ENCODE measurements at places on chromosomes 4 and X.

GRCh38 chrX:38347136-38347535, 5.3 kb upstream of the OTC start:
- DNase-seq = no peak

- no peak for DNase-seq
Measured at GRCh38 chr4:152165846-152166245, 370.0 kb downstream of the FBXW7 start.

DNA sequence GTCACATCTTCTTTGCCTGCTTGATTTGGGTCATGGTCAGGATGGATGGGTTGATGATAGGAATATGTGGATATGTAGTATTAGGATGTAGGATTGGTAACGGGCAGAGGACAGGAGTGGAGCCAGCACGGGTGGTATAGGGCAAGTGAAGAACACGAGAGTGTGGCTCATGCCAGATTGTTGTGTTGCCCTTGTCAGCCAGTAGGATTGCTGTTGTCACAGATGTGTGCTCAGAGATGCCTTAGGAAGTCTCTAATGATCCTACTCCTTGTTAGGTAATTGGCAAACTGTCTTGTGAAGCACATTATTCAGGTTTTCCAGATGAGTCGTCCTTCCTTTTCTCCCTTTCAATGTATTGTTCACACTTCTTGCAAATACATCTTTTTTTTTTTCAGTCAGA, 5.5 kb downstream of the ATP10D start:
- DNase-seq = no peak

GRCh38 chr4:32087211-32087610, 1367.0 kb downstream of the PCDH7 start:
- no peak for DNase-seq

- DNase-seq = no peak
Measured at GRCh38 chrX:120205816-120206753, 44.5 kb upstream of the ZBTB33 start.

DNA sequence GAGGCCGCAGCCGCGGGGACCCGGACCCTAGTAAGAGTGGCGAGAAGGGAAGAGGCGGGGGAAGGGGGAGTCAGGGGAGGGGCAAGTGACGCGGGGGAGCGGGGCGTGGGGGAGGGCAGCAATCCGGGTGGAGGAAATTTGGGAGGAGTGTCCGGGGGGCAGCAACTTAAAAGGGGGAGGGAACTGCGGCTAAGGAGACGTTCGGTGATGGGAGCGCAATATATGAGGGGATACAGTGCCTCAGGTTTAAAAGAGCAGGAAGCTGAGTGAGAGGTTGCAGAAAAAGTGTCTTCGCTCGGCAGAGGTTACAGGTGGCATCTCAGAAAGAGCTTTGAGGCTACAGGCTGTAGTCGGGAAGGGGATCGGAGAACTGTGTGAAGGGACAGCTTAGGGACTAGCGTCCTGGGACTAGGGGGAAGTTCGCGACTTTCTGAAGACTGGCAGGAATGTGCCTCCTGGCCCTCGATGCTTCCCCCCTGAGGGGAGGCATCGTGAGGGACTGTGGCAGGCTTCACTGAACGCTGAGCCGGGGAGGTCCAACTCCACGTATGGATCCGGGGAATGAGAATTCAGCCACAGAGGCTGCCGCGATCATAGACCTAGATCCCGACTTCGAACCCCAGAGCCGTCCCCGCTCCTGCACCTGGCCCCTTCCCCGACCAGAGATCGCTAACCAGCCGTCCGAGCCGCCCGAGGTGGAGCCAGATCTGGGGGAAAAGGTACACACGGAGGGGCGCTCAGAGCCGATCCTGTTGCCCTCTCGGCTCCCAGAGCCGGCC, 519 bp downstream of the FOXO4 start:
- no peak for DNase-seq

DNA sequence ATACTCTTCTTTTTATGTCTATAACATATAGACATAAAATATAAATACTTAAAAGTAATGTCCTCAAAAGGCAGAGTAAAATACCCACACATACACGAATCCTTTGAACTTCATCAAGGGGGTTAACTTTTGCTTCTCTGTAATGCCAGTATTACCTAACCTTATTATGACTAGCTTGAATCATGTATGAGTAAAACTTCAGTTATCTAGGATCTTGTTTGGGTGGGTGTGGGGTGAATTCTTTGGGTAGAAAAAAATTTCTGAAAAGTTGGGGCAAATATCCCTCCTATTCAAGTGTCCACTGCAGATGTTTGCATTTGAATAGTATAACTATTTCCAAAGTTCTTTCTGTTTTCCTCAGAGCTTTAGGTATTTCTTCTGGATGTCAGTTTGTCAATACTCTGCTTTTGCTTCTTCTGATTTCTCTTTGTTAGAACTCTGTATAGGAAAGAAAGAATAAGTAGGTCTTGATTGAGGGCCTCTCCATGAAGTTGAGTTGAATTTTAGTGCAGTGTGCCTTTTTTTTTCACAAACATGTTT, 173.8 kb downstream of the ADGRL3 start:
- DNase-seq = no peak

DNA sequence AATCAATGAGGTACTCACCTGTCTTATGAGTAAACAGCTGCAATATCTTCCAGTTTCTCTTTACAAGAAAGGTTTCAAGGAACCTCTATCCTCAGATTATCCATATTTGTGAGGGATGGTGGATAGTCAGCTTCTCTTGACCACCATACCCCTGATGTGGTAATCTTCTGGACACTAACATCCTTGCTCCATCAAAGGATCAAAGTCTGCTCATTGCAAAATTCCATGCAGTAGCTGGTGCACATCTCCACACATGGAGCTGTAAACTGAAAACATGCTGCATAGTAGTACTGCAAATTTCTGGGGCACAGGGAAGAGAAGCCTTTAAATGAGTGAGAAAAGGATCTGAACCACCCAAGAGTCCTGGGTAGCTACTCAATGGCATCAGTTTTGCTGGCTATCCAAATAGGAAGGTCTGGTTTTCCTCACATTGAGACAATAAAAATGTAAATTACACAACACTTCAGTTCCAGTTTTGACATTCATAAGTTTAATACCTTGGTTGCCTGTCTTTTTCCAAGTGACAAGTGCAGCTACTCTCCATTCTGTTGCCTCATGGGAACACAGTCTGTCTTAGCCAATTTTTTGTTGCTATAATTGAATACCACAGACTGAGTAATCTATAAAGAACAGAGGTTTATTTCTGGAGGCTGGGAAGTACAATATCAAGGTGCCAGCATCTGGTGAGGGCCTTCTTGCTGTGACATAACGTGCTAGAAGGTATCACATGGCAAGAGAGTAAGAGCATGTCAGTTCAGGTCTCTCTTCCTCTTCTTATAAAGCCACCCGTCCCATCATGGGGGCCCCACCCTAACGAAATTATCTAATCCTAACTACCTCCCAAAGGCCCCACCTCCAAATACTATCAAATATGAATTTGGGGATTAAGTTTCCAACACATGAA, 34.4 kb upstream of the ARHGEF6 start:
- DNase-seq = no peak

DNA sequence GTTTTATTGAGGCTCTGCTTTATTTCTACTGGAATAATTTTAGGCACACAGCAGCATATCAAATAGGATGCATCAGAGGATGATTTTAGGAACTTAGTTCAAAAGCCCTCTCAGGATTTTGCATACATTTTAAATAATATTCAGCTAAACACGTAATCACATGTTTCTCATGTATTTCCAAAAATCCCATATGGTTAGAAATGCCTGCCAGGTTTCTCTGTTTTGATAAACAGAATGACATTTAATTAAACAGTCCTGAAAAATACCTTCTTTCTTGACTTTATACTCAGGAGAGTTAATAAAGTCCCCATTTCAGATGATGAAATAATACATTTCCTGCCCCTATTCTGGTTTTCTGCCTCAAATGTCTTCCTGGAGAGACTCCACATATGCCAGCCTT, 86.5 kb upstream of the AMELX start:
- no peak for DNase-seq

DNA sequence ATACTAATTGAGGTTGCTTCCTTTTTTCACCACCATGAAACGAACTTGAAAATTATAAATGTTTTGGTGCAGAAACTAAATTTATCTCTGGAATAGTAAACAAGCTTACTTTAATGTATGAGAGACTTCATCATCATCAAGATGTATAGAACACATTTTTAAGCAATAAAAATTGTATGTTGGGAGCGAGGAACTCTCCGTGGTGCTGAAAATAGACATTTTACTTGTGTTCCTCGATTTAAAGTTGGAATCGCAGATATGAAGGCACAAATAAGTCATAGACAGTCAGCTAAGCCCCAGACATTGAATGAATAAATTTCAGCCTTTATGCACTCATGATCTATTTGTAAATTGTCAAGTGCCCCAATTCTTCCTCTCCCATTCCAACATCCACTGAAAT, 310.7 kb downstream of the STK32B start:
- no peak for DNase-seq

GRCh38 chr4:55561889-55562288, 15.2 kb upstream of the CLOCK start:
- no peak for DNase-seq

DNA sequence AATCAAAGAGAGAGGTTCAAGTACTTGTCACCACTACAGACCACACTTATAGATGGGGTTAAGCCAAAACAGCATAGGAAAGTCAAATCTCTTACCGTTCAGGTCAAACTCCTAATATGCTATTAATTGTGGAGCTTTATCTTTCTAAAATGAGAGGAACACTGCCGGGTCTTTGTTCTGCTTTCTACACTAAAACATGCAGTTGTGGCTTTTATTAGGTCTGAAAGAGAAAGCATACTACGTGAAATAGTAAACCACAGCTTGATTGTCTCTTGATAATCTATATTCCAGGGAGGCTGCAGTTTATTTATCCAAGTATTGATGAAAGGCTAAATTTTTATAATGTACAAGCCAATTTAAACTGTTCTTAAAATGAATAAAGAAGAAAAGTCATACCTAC, 12.3 kb upstream of the INPP4B start:
- no peak for DNase-seq

DNA sequence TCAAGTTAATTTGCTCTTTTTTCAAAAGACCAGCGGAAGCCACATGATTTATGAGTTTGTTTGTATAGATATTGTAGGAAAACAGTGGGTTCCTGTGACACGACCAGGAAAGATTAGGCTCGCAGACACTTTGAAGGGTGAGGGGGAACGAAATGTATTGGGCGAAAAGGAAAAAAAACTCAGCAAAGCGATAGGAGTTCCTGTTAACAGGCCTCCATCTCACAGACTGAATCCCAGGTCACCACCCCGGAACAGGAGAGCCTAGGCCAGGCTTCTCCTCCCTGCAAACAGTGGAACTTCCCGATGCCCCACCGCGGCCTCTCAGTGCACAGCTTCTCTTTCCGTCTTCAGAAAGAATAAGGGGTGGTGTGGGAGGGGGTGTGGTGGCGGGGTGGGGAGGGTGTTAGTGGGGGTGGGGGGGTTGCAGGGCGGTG, 181.8 kb upstream of the GPRIN3 start:
- DNase-seq = no peak

Measured in activated CD4-positive, CD25-positive, alpha-beta regulatory T cell treated with anti-CD3 and anti-CD28 coated beads, Interleukin-2, amount 50 U/mL, for 72 hours (primary cell).